M059J (cell line): ENCODE measurements at places on chromosomes 1 and 21. TPM values are rescaled to one million over a fixed set of nuclear protein-coding genes. Genes with fewer than 3 reads are reported as not detected.

GRCh38 chr1:153959454-153959853, 1.0 kb upstream of the CRTC2 start:
- no peak for DNase-seq

- no peak for DNase-seq
These were observed 594.4 kb downstream of the MATN1 start for GRCh38 chr1:30129001-30129408.

DNA sequence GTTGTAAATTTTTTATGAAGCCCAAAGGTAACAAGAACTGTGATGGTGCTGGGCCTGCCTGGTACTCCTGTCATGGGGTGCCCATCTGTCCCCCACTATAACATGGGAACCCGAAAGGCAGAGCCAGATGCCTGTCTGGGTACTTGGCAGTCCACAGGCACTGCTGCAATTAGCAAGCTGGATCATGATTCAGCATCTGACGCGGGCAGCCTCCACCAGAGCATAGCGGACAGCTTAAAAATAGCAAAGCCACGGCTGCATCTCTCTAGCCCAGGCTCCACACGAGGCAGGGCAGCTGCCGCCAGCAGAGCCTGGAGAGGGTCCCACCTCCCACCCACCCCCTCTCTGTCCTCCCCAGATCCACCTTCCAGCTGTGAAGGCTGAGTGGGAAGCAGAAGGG, 22.9 kb downstream of the SUSD4 start:
- DNase-seq = peak; percentile 53

GRCh38 chr1:174060090-174060489, 37.9 kb upstream of the RC3H1 start:
- DNase-seq = peak; percentile 73

DNA sequence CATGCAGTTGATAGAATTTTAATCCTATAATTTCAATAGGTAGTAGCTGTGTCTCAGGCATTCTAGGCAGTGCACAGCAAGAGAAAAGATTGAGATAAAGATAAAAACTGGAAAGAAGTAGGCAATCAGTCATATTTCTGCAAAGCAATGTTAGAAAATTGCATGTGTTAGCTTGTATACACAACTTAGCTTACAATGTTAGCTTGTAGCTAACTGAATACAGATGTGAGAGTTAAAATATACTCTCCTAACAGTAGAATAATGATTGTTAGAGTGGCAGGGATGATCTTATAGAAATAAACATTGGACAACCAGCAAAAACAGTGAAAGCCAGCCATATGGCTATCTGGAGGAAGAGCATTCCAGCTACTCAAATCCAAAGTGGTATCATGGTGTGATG, 29.0 kb downstream of the PTPRC start:
- no peak for DNase-seq

DNA sequence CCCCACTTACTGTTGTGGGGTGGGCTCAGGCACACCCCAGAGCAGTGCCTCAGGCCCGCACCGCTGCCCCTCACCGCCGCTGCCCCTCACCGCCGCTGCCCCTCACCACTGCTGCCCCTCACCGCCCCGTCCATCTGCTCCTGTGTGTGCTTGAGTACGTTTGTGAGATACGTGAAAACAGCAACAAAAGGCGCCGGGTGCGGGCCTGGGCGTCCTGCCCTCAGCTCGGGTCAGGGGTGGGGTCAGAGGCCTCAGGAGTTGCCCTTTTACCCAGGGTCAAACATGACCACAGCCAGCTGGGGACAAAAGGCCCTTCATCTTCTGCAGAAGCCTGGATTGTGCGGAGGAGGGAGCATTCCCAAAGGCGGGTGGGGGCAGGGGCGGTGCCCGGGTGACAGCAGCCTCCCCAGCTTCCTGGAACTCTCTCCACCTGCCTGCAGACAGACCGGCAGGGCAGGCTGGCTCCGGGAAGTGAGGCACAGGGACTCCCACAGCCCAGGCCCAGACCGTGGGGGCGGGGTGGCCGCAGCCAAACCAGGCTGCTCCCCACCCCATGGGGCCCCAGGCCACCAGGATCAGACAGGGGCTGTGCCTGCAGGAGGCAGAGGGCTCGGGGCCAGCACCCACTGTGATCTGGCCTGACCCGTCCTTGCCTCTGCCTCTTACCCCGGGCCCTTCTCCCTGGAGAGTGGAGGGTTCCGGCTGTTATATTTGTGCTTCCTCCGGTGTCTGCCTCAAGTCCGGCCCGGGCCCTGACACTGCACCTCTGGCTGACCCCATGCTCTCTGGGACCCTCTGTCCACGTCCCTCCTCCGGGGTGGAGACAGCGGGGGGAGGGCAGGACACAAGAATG, 2.3 kb upstream of the VWA1 start:
- DNase-seq = no peak

DNA sequence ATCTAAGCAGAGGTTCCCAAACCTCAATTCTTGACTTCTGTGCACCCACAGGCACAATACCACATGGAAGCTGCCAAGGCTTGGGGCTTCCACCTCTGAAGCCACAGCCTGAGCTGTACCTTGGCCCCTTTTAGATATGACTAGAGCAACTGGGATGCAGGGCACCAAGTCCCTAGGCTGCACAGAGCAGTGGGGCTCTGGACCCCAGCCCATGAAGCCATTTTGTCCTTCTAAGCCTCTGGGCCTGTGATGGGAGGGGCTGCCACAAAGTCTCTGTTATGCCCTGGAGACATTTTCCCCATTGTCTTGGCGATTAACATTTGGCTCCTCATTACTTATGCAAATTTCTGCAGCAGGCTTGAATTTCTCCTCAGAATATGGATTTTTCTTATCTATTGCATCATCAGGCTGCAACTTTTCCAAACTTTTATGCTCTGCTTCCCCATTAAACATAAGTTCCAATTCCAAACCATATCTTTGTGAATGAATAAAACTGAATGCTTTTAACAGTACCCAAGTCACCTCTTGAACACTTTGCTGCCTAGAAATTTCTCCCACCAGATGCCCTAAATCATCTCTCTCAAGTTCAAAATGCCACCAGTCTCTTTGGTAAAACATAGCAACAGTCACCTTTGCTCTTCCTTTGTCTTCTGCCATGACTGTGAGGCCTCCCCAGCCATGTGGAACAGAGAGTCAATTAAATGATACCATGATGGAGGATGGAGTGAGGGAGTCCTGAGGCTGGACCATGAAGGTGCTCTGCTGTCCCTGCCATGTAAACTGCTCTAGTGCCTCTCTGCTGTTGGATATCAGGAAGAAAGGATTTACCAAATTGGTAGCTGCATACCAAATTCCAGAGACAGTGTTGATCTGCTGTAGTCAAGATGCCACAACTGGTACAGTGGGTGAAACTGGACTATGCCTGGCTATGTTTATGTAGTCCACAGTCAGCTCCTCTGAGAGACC, 37.6 kb downstream of the RUNX3 start:
- no peak for DNase-seq

DNA sequence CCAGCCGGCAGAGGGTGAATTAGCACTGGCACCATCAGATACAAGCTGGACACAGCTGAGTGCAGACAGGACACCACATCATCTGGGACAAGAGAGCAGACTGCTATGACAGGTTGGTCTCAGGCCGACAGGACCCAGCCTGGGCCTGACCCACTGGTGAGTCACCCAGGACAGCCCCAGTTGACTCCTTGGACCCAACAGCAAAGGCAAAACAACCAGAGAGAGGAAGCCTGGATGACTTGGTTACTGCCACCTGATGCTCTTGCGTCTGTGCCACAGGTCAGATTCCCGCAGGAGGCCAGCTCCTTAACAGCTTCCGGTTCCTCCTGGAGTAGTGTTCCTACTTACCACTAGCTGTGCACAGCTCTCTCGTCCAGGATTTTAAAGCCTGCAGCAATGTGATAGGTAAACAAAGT, 18.5 kb downstream of the CCN1 start:
- DNase-seq = peak; percentile 70

- DNase-seq = no peak
These were observed 117.2 kb downstream of the PCP4 start for GRCh38 chr21:39984286-39984991.

PROK1 gene
- total RNA-seq = 1.6 and 1.9 TPM in 2 replicates

SPRR2F gene
- total RNA-seq = not detected in 2 replicates

CADM3 gene
- total RNA-seq = 0.47 and 0.54 TPM in 2 replicates

OXCT2 gene
- total RNA-seq = 0.30 and 0.57 TPM in 2 replicates

FTCD gene
- not detected in 2 replicates for total RNA-seq

TNFRSF4 gene
- not detected in 2 replicates for total RNA-seq

C4BPA gene
- 0.10 TPM in 1 of 2 replicates, not detected in the other for total RNA-seq

PTGS2 gene
- 29.4 and 29.9 TPM in 2 replicates for total RNA-seq

ZNF695 gene
- 2.5 and 8.9 TPM in 2 replicates for total RNA-seq

MTFR1L gene
- 45.0 and 45.6 TPM in 2 replicates for total RNA-seq

C1orf226 gene
- 2.2 and 2.6 TPM in 2 replicates for total RNA-seq
